CD4-positive, alpha-beta memory T cell (primary cell): ENCODE measurements at places on chromosomes 7 and 10.

GRCh38 chr10:78412605-78413004 lies 378.9 kb downstream of the RPS24 start:
- H3K27ac ChIP-seq, result no peak overlapping the region
- H3K27me3 ChIP-seq, result no peaks in the 10 kb centered on the region
- DNase-seq, result no peak
- H3K4me1 ChIP-seq, result no peaks in the 10 kb centered on the region

GRCh38 chr10:89627830-89628229 lies 17.2 kb downstream of the PANK1 start:
- no peaks in the 10 kb centered on the region for H3K27me3 ChIP-seq
- H3K4me3 ChIP-seq, result no peak overlapping the region
- no peaks in the 10 kb centered on the region for H3K36me3 ChIP-seq

DNA sequence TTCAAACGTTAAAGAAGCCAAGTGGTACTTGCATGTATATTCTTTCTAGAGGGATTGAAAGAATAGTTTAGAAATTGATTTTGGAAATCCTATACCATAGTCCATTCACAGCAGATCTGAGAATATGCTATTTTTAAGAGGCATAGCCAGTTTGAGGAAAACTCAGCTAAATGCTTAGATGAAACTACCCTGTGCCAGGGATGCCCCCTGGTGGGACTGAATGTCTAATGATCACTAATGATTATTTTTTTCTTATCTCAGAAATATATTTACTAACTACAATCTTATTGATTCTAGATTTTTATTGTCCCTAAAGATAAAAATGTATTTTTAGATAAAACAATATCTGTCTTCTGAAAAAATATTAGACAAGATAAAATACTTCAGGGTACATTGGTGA lies 844.9 kb upstream of the PHF14 start:
- no peak overlapping the region for H3K27ac ChIP-seq
- no peaks in the 10 kb centered on the region for H3K36me3 ChIP-seq
- no peak for DNase-seq
- no peaks in the 10 kb centered on the region for H3K27me3 ChIP-seq
- H3K4me3 ChIP-seq, result no peak overlapping the region

GRCh38 chr7:5451391-5451790 lies 27.8 kb upstream of the TNRC18 start:
- no peak overlapping the region for H3K27ac ChIP-seq
- H3K4me1 ChIP-seq, result no peaks in the 10 kb centered on the region
- no peaks in the 10 kb centered on the region for H3K36me3 ChIP-seq
- no peaks in the 10 kb centered on the region for H3K27me3 ChIP-seq
- DNase-seq, result no peak
